ENCODE measurements at places on chromosomes 5 and 9. TPM values are rescaled to one million over a fixed set of nuclear protein-coding genes. Genes with fewer than 3 reads are reported as not detected.

CENPH gene
- total RNA-seq, result 3.0 TPM

STOM gene
- 115 TPM for total RNA-seq

DNA sequence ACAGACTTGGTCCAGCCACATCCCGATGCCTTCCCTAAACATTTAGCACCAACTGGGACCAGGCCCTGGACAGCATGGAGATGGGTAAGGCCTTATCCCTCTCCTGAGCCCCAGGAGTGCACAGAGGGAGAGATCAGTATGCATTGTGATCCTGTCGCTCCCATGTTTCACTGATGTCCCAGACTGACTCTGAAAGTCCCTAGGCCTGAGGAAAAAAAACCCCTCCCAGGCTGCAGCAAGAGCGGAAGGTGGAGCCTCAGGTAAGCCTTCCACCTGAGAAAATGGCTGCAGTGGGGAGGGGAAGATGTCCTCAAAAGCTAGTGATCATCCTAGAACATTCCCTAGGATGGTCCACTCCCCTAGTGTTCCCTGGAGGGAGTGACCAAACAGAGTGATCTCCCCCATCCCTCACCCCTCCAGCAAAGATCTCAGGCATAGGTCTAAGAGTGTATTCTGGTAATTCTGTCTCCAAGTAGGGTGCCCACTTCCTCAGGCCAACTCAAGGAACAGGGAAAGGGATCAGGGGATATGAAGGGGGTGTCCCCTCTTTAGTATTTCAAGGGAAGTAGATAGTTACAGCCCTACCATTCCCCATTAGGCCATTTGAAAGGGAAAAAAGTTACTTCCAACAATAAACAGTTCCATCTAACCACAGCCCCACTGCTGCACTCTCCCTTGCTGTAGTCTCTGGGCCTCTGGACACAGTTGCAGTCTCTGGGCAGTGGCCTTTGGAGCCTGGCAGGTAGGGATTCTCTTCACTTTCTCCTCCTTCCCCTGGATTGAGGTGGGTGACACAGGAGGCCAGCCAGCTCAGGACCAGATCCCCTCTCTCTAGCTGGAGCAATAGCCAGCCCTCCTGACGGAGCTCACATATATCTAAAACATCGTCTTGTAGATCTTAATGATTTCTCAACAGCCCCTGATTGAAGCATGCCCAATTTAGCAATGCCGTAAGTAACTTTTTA is 6.8 kb upstream of the CXXC5 start:
- DNase-seq, result no peak

DNA sequence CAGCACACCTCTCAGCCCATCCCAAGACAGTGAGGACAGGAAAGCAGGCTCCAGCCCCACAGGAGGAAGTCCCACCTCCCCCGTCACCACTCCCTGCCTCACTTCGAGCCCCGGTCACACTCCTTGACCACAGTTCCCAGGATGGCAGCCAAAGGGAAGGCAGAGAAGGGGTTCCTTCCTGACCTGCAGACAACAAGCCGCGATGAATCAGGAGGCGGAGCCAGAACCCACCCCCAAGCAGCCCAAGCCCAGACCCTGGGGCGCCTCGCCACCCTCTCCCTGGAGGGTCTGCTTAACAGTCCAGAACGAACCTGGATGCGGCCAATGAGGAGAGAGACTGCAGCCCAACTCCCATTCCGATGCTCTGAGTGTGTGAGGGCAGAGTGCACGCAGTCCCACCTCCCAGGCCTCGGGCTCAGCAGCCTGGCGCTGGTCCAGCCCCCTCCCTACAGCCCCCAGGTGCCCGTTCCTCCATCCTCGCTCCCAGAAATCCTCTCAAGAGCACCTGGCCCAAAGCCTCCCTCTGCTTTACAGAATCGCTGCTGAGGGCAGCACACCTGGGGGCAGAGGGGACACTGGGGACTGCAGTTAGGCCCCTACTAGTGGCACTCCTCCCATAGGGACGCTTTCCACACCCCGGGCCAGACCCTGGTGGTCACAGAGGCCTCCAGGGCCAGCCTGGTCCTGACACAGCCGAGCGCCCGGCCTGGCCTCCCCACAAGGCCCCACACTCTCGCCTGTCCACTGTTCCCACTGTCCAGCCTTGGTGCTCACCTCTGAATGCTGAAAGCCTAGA is 69.6 kb upstream of the LRRTM2 start:
- no peak for DNase-seq

- no peak for DNase-seq
These were observed 16.7 kb upstream of the SLC25A51 start for GRCh38 chr9:37920471-37921167.

DNA sequence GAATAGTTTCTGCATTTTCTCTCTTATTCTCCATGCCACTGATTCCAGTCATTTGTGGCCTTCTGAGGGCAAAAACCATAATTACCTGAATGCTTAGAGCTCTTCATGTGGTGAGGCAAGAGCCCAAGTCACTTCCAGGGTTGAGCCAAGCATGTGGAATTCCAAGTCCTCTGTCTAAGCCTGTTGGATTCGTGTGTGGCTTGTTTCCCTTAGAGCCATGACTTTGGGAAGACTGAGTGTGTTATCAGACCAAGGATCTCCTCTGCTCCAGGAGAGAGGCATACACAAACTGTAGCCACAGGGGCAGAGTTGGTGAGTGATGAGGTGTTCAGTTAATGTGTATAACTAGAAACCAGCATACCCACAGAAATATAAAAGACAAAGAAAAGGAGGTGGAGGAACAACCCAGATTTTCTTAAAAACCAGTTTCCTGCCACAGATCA is 27.1 kb downstream of the SLC22A5 start:
- DNase-seq, result no peak

GRCh38 chr5:163177971-163178370 is 259.4 kb upstream of the CCNG1 start:
- DNase-seq, result no peak

- no peak for DNase-seq
These were observed 33.6 kb upstream of the MEGF10 start for GRCh38 chr5:127256886-127257597.

DNA sequence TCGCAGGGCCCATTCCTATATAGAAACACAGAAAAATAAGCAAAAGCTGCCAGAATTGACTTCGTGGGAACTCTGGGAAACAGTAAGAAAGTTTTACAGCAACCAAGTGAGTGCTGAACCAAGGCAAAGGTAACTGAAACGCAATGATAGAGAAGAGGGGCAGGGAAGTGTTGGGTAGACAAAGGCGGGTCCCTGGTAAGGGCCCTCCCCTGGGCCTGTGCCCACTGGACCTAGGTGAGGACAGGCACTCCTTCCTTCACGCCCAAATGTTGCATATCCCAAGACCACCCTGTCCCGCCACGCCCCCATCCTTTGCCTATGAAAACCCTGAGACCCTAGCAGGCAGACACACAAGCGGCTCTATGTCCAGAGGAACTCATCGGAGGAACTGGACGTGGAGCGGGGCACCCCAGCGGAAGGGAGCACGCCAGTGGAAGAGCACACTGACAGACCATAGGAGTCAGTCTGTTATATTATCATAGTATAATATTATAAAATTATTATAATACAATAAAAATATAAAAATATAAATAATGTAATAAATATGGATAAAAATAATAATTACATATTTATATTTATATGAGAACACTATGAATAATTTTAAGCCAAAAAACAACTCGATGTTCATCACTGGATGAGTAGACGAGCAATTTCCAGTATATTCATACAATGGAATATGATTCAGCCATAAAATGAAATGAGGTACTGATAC is 27.9 kb downstream of the CDKN2A start:
- DNase-seq, result no peak

TPPP gene
- total RNA-seq, result 3.9 TPM

- no peak for DNase-seq
These were observed 27.7 kb downstream of the UBLCP1 start for GRCh38 chr5:159290741-159291140.

- DNase-seq, result no peak
These were observed 39.2 kb downstream of the ZNF366 start for GRCh38 chr5:72468024-72468423.

All from left colon (tissue), 2 donors.